ENCODE measurements at places on chromosomes 4 and X.

DNA sequence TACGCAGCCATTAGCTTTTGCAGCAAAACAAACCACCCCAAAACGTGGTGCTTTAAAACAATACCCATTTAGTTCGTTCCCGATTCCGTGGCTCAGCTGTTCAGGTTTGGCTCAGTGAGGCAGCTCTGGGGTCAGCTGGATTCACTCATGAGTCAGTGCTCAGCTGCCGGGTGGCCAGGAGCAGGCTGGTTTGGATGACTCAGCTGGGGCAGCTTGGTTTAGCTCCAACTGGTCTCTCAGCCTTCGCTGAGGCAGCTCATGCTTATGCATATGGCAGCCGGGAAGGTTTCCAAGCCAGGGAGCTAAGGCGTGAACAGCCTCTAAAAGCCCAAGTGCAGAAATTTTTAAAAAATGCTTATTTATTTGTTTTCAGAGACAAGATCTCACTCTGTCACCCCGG lies 13.3 kb upstream of the CD99 start:
- no peak for DNase-seq

GRCh38 chr4:498328-498904 lies 540 bp downstream of the ZNF721 start:
- no peak for DNase-seq

GRCh38 chr4:90357117-90357710 lies 230.0 kb downstream of the CCSER1 start:
- DNase-seq, result no peak

DNA sequence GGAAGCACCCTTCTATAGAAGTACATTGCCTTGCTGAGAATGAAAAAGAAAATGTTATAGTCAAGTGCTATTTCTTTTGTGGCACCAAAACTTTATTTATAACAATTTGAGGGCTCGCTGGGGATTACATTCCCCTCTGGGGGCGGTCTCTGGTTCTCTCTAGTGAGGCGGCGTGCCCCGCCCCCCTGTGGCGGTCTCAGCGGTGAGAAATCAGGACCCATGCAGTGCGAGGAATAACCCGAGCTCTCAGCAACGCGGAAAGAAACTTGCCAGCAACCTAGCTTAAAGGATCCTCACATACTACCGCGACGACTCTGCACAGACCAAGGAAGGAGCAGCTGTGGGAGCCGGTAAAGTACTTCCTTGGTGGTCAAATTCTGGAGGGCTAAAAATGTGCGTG lies 83.4 kb upstream of the SHISA3 start:
- DNase-seq, result no peak

GRCh38 chr4:36652857-36653256 lies 371.4 kb downstream of the DTHD1 start:
- no peak for DNase-seq

DNA sequence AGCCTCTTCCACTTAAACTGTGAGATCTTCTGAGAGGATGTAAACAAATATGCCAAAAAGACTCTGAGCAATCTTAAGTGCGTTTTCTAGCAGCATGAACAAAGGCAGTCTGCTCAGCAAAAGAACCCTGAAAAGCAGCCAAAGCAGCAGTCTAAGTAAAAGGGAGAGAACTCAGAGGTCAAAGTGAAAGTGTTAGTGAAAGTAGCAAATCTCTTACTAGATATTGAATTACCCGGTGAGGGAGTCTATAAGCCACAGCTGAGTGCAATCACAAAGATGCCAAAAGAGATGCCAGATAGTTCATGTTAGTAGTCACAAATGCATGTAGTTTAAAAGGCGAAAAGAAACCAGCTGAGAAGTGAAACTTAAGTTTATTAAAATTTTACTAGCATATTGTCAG lies 7.9 kb upstream of the GNRHR start:
- no peak for DNase-seq

DNA sequence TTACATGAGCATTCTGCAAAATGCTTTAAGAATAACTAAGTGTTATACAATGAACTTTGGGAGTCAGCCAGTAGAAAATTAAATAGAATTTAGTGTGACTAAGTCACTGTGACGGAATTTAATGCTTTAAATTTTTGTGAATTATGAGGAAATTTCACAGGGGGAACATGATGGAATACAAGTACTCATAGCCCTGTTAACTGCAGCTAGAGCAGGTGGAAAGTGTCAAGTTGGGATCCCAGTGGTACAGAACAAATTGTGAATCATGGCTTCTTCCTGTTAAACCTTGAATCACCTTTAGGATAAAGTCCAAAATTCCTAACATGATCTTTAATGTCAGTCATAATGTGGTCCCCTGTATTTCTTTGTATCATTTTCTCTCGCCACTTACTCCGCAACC lies 212.2 kb upstream of the CENPE start:
- no peak for DNase-seq

DNA sequence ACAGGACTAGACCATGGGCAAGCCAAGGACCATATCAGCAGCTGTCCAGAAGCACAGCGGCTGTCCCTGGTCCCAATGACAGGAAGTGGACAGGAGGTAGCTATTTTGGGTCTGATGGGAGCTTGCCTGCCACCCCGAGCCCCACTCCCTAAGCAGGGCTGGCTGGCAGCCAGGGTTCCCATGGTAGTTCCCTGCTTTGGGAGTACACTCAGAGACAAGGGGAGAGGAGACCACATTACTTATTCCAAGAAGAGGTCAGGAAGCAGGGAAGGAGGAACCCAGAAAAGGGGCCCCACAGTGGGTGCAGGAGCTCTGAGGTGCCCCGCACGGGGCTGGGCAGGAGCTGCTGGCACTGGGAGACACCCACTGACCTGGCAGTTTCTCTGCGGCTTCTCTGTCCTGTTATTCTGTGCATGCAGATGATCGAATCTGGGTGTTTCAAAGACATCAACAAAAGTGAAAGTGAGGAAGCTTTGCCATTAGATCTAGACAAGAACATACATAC lies 36.3 kb downstream of the HTT-AS start:
- no peak for DNase-seq

GRCh38 chr4:138897811-138898226 lies 117.8 kb upstream of the NOCT start:
- no peak for DNase-seq

- DNase-seq, result no peak
Observed at GRCh38 chrX:3609810-3610209, 103.6 kb downstream of the PRKX start.

- no peak for DNase-seq
Observed at GRCh38 chrX:49129427-49129826, 5.9 kb upstream of the GPKOW start.

- DNase-seq, result peak; percentile 64
Observed at GRCh38 chr4:88378691-88379559, at the start of gene HERC6. Gene HERC6, plus strand, starts transcription at chr4:88378852. Its CDS starts 70 bp downstream, at chr4:88378922.

DNA sequence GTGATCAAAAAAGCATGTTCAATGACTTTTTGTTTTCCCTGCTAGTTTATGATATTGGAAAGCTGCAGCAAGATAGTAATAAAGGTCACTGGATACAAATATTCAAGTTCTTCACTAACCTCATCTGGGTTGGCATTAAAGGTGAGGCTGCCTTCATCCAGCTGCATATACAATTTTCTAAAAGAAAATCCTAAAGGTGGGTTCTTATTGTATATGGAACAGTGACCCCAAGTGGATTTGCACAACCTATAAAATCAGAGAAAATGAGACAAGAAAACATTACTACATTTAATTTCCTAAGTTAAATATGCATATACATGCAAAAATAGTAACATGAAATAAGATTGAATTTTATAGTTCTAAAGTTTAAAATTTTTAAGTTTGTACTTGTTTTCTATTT lies 23.9 kb downstream of the FBXO8 start:
- no peak for DNase-seq

DNA sequence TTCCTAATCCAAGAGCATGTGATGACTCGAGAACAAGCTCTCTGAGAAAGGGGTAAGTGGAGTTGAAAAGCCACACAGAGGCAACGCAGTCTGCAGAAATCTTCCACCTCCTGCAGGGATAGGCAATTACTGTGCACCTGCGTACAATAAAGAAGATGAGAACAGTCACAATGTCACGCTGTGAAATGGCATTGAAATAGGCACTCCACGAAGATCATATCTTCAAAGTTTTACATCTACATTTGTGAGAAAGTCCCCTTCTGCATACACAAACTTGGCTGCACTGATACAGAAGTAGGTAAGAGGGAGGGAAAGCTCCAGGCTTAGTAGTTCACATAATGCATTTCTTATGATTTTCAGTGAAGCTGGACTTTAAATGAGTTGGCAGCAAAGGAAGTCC lies 27.1 kb downstream of the DDX60L start:
- no peak for DNase-seq

DNA sequence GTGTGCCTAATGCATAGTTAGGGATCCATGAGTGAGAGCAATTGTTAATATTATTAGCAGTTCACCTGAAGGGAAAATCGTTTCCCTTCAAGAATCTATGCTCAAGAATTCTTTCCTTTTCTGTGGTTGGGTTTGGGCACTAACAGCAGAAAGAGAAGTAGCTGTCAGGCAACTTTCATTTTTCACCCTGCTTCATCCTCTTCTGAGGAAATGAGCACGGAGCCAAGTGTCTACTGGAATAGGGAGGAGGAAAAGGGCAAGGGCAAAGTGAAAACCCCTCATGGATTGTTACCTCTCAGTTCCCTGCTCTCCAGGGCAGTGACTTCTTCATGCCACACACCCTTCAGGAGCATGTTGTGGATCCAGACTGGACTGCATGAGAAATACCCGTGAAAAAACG lies 2.6 kb upstream of the HPGDS start:
- DNase-seq, result no peak

- no peak for DNase-seq
Observed at GRCh38 chrX:101750744-101751143, 91.1 kb upstream of the ARMCX2 start.

DNA sequence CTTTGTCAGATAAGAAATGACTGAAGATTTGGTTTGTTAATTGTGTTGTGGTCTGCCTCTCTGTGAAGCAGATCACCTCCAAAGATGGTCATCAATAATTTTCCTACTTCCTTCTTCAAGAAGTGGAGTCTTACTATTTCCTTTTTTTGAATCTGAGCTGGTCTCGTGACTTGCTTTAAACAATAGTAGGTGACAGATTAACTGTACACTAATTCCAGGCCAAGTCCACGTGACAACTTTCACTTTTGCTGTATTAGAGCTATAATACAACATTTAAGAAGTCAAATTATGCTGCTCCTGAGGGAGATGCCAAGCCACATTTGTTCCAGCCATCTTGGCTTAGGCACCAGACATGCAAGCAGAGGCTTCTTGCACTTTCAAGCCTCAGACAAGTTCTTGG lies 393.8 kb upstream of the GRID2 start:
- DNase-seq, result no peak

GRCh38 chr4:183249854-183250253 lies 70.2 kb downstream of the CLDN22 start:
- DNase-seq, result no peak

DNA sequence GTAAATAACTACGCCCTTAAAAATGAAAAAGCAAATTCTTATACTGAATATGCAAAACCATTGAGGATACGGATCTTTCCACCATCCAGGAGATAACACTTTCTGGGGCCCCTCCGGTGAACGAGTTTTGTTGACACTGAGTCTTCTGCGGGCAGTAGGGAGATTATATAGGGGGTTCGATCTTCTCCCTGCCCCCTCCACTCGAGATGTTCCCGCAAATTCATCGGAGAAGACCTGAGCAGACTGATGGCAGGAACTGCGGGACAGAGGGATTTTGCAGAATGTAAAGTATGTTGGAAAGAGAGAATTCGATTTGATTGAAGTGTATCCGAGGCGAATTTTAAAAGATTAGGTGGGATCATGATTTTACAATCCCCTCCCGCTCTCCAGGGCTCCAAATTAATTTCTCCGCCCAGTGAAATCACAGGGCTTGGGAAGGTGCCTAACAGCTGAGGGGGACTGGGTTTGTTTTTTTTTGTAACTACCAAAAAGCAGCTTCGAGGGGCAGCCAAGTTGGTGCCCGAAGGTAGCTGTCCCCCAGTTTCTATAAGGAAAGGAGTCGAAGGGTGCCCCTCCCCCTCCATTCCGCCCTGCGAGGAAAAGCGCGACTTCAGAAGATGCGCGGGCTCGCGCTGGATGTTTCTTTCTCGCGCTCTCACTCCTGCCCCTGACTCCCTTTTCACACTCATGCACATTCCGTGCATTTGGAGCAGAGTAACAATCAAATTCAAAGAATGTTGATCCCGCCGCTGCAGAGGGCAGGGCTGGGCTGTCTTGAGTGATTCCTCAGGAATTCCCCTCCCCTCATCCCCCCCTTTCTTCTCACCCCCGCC lies 1.2 kb downstream of the TMEM255A start:
- DNase-seq, result no peak

- no peak for DNase-seq
Observed at GRCh38 chrX:154057791-154058190, 38.1 kb upstream of the IRAK1 start.

DNA sequence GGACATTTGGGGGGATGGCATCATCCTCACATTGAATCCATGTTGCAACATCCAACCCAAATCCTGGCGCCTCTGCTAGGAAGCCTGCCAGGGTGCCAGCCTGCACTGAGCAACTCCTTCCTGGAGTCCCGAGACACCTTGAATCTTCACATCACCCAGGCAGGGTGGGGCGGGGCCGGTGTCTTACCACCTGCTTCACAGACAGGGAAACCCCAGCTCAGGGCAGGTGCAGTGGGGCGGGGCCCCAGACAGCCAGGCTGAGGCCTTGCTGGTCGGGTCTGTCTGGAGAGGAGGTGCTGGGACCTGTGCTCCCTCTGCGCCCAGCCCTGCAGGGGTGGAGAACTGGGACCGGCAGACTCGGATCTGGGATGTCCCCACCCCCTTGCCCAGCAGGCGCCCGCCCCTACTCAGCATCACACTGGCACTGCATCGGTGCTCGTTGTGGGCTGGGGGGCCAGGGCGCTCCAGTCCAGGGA lies 31.5 kb upstream of the HTRA3 start:
- no peak for DNase-seq

GRCh38 chr4:98470831-98471230 lies 187.6 kb downstream of the TSPAN5 start:
- DNase-seq, result no peak

DNA sequence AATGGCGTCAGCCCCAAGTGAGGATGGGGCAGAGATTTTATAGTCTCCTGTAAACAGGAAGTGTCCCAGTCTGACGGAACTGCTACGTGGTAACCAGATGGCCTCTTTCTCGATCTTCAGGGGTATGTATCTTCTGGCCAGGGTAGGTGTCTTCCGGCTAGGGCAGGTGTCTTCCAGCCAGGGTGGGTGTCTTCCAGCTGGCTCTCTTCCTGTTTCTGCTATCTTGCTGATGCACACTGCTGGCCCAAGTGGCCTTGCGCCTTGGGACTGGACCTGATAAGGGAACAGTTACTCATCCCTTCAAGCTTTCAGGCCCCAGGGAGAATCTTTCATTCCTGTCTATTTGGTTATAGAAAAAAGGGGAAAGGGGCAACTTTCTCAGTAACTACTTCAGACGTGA lies 178.7 kb upstream of the MAGEE2 start:
- DNase-seq, result no peak

- no peak for DNase-seq
Observed at GRCh38 chr4:182142176-182143085, 100.8 kb upstream of the TENM3 start.

GRCh38 chr4:139587446-139587845 lies 31.4 kb upstream of the SETD7 start:
- no peak for DNase-seq

Measured in stimulated activated CD8-positive, alpha-beta memory T cell treated with anti-CD3 and anti-CD28 coated beads, Interleukin-15, amount 100 ng/mL, for 48 hours (primary cell).